ENCODE measurements at places on chromosomes 12 and 14.

DNA sequence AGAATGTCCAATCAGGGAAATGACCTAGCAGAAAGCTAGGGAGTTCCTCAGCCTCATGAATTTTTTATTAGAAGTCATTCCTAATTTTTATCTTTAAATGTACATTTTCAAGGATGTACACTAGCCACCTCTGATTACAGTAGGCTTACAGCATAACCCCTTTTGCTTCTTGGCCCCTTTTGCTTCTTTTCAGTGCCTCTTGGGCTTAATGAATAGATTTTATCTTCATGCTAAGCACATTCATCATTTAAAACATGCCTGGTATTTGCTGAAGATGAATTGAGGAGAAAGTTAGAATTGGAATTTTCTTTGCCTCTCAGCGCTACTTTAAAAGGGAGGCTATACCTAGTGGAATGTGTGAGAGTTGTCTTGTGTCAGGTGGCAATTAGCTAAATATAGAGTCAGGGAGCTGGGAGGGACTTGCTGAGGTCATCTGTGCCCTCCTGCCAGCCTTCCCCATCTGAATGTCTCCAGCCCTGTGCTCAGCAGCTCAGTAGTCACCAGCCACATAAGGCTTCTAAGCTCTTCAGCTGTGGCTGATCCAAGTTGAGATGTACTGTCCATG is 132.1 kb downstream of the SAMD4A start:
- DNase-seq: no peak

- DNase-seq: no peak
Observed at GRCh38 chr12:18907728-18908127, 169.8 kb downstream of the CAPZA3 start.

- DNase-seq: no peak
Observed at GRCh38 chr14:31263485-31264133, 56.0 kb upstream of the HECTD1 start.

DNA sequence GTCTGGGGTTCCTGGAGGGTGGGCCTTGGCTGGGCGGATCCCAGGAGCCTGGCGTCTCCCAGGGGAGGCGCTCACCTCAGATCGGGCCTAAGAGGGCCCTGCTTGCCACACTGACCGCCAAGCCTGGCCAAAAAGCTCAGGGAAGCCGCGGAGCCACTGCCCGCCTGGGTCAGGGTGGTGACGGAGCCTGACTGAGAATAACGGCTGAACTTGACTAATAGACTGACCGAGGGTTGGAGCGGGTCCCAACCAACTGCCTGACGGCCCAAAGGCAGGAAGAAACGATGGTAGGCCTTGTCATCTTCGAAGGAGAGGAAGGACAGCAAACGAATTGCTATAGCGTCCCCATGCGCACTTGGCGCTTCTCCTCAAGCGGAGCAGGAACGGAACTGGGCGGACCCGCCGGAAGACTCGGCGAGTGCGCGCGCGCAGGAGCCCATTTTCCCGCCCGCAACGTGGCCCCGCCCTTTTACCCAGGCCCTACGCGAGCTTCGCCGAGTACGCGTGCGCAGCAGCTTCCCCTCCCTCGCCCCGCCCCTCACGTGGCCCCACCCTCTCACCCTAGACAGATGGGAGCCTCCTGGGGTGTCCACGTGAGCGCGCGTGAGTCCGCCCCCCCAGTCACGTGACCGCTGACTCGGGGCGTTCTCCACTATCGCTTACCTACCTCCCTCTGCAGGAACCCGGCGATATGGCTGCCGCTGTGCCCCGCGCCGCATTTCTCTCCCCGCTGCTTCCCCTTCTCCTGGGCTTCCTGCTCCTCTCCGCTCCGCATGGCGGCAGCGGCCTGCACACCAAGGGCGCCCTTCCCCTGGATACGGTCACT is at the start of the genes ERP29 and TMEM116:
Gene ERP29, plus strand, starts transcription at position 652 of the 826 bp plus-strand sequence. Its CDS starts 40 bp downstream, at position 692.
Gene TMEM116, minus strand, starts transcription at position 391 of the 826 bp plus-strand sequence. CDS start 7,895 bp downstream, outside the sequence.
- DNase-seq: peak; percentile 100

All from CD4-positive, alpha-beta T cell treated with Interleukin-6 for 4 hours (primary cell).